Calu3 (cell line): ENCODE measurements at places on chromosomes 12 and 14.

DNA sequence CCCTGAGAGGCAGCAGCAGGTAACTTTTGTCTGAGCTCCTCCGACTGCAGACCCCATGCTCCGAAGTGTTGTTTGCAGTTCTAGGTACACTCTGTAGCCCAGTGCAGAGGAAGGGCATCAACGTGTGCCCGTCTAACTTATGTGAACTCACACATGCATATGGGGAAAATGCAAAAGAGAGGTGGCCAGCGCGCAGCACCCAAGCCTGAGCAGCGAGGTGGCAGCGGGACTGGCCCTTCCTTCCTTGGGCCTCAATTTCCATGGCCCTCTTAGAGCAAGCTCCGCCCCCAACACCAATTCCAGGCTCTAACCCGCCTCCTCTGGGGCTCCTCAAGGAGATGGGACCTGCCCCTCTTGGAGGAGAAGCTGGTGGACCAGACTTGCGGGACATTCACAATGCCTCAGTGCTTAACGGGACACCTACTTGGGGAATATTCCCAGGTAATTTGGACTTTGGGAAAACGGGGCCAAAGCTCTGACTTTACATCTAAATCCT lies 27.7 kb downstream of the GPR68 start:
- peaks cover 22% of the 10 kb centered on the region for H3K36me3 ChIP-seq
- H3K4me1 ChIP-seq, result no peaks in the 10 kb centered on the region
- no peak overlapping the region for H3K4me3 ChIP-seq
- no peaks in the 10 kb centered on the region for H3K27me3 ChIP-seq
- DNase-seq, result no peak
- no peak overlapping the region for H3K27ac ChIP-seq

GRCh38 chr14:35231207-35231760 lies 60.9 kb upstream of the PSMA6 start:
- DNase-seq, result no peak
- no peak overlapping the region for H3K27ac ChIP-seq

DNA sequence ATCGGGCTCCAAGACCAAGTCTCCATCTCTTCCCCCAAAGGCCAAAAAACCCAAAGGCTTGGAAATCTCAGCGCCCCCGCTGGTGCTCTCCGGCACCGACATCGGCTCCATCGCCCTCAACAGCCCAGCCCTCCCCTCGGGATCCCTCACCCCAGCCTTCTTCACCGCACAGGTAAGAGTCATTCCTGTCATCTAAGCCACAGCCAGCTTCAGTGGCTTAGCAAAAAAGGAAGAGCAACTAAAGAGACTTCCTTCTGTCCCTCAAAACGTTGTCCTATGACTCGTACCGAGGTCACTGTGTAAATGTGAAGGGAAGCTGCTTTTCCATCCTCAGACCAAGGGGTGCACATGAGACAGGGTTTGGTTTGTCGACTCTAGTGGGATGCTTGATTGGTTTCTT lies 53.4 kb downstream of the ELK3 start:
- H3K27ac ChIP-seq, result no peak overlapping the region
- H3K36me3 ChIP-seq, result peaks cover 23% of the 10 kb centered on the region
- H3K27me3 ChIP-seq, result no peaks in the 10 kb centered on the region
- DNase-seq, result no peak
- no peak overlapping the region for H3K4me3 ChIP-seq
- H3K4me1 ChIP-seq, result no peaks in the 10 kb centered on the region

GRCh38 chr12:49208676-49209075 lies 19.8 kb upstream of the TUBA1A start:
- no peaks in the 10 kb centered on the region for H3K36me3 ChIP-seq
- H3K4me1 ChIP-seq, result peaks cover 6% of the 10 kb centered on the region
- DNase-seq, result no peak
- H3K4me3 ChIP-seq, result no peak overlapping the region

- DNase-seq, result peak; percentile 67
- no peak overlapping the region for H3K4me3 ChIP-seq
- no peak overlapping the region for H3K27ac ChIP-seq
- H3K4me1 ChIP-seq, result no peaks in the 10 kb centered on the region
- peaks cover 58% of the 10 kb centered on the region for H3K27me3 ChIP-seq
Observed at GRCh38 chr14:106044949-106045596, 518.7 kb downstream of the TMEM121 start.

GRCh38 chr14:20477211-20477876 lies 8.1 kb downstream of the PNP start:
- H3K4me1 ChIP-seq, result peaks cover 21% of the 10 kb centered on the region
- no peak overlapping the region for H3K4me3 ChIP-seq
- H3K27me3 ChIP-seq, result no peaks in the 10 kb centered on the region

DNA sequence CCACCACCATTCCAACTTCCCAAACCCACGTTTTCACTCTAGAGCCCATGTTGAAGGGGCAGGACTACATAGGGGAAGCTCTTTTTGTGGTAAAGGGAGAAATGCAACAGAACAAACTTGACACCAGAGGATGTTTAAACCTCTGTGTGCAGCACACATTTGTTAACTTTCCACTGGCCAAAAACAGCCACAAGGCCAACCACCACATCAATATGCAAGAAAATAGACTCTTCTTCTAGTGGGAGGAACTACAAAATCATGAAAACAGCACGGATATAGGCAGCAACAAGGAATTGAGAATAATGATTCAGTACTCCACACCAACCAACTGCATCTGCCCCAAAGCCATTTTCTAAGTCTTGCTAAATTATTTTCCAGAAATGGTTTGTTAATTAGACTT lies 66.3 kb upstream of the CEP83 start:
- H3K27ac ChIP-seq, result no peak overlapping the region
- H3K4me1 ChIP-seq, result no peaks in the 10 kb centered on the region
- peaks cover 25% of the 10 kb centered on the region for H3K27me3 ChIP-seq
- no peaks in the 10 kb centered on the region for H3K36me3 ChIP-seq
- H3K4me3 ChIP-seq, result no peak overlapping the region

- no peaks in the 10 kb centered on the region for H3K36me3 ChIP-seq
- no peak overlapping the region for H3K4me3 ChIP-seq
- peaks cover 89% of the 10 kb centered on the region for H3K27me3 ChIP-seq
- H3K27ac ChIP-seq, result no peak overlapping the region
- DNase-seq, result no peak
Observed at GRCh38 chr12:108455706-108456105, 59.4 kb upstream of the FICD start.

- H3K4me1 ChIP-seq, result peaks cover 40% of the 10 kb centered on the region
- no peak overlapping the region for H3K4me3 ChIP-seq
- H3K36me3 ChIP-seq, result peaks cover 14% of the 10 kb centered on the region
- no peaks in the 10 kb centered on the region for H3K27me3 ChIP-seq
Observed at GRCh38 chr14:103189481-103190470, 66.5 kb downstream of the TNFAIP2 start.

DNA sequence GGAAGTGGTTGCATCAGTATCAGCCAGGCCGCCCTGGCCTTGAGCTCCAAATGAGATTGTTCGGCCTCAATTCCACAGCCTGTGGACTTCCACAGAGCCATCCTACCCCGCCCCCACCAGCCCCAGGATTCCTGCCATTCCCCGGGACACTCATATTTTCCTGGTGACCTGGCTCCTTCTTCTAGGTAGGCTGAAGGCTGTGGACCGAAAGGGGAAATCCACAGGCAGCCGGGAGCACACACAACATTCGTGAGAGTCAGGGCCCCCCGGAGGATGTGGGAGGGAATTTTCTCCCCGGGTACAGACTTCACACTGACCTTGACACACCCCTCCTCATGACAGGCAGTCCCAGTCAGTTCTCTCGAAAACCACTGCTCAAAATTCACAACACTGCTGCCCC lies 39.9 kb downstream of the RIN3 start:
- no peaks in the 10 kb centered on the region for H3K27me3 ChIP-seq
- no peak for DNase-seq
- no peaks in the 10 kb centered on the region for H3K36me3 ChIP-seq
- H3K27ac ChIP-seq, result no peak overlapping the region
- no peaks in the 10 kb centered on the region for H3K4me1 ChIP-seq

- no peak overlapping the region for H3K27ac ChIP-seq
Observed at GRCh38 chr14:98130691-98131090, 1141.3 kb downstream of the BCL11B start.

DNA sequence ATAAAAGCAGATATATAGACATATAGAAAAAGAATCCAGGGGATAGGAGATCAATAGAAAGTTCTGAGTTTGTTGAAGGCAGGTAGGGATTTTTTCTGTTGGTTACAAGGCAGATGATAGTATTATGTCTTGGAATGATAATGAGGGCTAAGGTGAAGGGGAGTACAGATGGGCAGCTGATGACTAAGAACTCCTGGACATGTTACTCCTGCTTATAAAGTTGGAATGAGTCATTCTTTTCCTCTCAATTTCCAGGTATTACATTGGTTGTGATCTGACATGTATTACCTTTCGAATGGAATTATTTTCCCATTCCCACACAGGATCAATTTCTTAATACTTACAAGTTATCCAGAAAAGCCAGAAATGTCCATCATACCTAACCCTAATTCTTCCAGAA lies 545.2 kb upstream of the MGAT4C start:
- no peak overlapping the region for H3K4me3 ChIP-seq
- no peak for DNase-seq
- no peaks in the 10 kb centered on the region for H3K4me1 ChIP-seq
- H3K27ac ChIP-seq, result no peak overlapping the region
- no peaks in the 10 kb centered on the region for H3K27me3 ChIP-seq

DNA sequence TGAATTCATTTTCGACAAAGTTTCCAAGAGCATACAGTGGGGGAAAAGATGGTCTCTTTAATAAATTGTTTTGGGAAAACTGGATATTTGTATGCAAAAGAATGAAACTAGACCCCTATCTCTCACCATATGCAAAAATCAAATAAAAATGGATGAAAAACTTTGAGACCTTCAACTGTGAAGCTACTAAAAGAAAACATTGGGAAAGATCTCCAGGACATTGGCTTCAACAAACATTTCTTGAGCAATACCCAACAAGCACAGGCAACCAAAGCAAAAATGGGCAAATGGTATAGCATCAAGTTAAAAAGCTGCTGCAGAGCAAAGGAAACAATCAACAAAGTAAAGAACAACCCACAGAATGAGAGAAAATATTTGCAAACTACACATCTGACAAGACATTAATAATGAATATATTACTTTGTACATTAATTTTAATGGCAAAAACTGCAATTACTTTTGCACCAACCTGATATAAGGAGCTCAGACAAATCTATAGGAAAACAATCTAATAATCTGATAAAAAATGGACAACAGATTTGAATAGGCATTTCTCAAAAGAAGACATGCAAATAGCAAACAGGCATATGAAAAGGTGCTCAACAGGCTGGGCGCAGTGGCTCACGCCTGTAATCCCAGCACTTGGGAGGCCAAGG lies 50.7 kb downstream of the NUBPL start:
- no peaks in the 10 kb centered on the region for H3K36me3 ChIP-seq
- H3K4me3 ChIP-seq, result no peak overlapping the region
- H3K4me1 ChIP-seq, result no peaks in the 10 kb centered on the region
- DNase-seq, result no peak
- H3K27ac ChIP-seq, result no peak overlapping the region
- H3K27me3 ChIP-seq, result no peaks in the 10 kb centered on the region

DNA sequence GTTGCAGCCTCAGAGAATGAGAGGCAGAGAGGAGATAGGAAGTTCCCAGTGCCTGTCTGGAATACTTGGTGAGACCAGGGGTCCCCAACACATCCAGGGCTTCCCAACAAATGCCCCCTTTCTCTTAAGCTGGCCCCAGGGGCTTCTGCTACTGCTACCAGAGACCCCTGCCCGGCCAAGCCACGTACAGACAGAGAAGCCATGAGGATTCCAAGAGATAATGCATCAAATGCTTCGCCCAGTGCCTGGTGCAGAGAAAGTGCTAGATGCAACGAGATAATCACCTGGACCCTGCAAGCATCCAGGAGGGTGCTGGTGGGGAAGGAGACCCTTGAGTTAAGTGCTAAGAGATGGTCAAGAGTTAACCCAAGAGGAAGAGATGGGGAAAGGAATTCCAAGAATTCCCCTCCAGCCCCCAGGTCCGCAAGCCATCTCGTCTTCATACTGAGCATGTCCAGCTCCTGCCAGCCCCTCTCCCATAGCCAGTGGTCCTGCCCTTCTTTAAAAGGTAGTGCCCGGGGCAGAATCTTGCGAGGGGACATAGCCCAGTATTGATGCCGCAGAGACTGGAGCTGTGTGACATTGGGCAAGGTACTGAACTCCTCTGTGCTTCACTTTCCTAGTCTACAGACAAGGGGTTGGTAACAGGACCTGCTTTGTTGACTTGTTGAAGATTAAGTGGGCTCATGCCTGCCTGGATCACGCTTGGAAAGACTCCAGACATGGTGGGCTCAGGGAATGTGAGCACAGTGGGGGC lies 103.3 kb downstream of the CALM1 start:
- peaks cover 12% of the 10 kb centered on the region for H3K36me3 ChIP-seq
- DNase-seq, result no peak
- H3K4me3 ChIP-seq, result no peak overlapping the region
- peaks cover 15% of the 10 kb centered on the region for H3K27me3 ChIP-seq

DNA sequence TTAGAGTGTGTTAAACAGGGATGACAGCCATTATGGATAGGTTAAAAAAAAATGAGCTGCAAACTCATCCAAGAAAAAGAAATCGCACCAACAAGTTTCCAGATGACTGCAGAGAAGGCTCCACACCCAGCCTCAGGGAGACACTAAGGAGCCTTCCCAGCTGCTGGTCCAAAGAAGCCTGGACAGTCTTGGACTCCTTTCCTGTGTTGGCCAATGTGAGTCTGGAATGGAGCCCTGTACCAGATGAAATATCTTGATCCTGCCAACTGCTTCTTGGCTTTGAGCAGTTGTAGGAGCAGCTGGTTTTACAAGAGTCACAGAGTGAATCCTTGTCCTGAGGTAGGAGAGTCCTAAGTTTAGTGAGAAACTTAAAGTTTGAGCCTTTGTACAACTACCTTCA lies 44.5 kb downstream of the SLC38A1 start:
- peaks cover 39% of the 10 kb centered on the region for H3K4me1 ChIP-seq
- H3K27ac ChIP-seq, result no peak overlapping the region
- DNase-seq, result no peak
- no peaks in the 10 kb centered on the region for H3K27me3 ChIP-seq

DNA sequence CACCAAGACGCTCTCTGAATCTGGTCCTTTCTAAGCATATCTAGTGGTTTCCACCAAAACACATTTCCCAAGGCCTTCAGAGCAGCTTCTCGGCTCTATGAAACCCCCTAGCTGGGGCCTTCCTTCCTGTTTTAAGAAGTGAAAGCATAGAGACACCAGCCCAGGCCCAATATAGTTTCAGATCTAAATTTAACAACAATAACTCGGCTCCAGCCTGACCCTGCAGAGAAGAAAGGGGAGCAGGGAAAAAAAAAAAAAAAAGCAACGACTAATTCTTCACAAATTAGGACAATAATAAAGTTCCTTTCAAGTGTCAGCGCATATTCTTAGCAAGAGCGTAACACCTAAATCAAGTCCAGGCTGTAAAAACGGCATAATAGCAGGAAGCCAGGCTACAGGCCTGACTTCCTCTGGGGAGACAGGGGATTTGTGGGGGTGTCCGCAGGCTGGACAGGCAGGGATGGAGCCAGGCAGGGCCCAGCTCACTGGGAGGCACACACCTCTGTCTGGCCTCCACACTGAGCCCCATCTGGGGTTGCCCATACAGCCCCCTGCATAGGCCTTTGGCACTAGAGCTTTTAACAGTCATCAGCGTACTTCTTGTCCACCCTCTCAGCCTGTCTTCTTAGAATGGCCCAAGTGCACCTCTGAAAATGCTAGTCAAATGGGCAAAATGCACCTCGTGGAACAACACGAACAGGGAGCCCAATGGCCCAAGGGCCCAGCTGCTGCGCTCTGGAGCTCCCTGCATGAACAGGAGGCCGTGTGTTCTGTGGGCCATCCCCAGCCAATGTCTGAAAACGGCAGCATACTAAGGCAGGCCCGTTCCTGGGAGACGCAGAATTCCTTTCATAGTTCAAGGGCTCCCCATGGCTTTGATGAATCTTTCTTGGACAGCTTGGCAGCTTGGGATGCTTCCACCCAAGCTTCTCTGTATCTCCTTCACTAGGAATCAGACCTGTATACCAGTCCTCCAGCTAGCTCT lies 772.9 kb downstream of the MED13L start:
- no peaks in the 10 kb centered on the region for H3K36me3 ChIP-seq
- H3K4me3 ChIP-seq, result no peak overlapping the region
- no peak for DNase-seq
- no peaks in the 10 kb centered on the region for H3K4me1 ChIP-seq
